CD4-positive, alpha-beta T cell treated with Interleukin-6 at 100 ng/mL for 8 hours (primary cell): ENCODE measurements at places on chromosomes 7 and 10.

GRCh38 chr10:120111628-120112027 lies 219.1 kb downstream of the SEC23IP start:
- no peak for DNase-seq

DNA sequence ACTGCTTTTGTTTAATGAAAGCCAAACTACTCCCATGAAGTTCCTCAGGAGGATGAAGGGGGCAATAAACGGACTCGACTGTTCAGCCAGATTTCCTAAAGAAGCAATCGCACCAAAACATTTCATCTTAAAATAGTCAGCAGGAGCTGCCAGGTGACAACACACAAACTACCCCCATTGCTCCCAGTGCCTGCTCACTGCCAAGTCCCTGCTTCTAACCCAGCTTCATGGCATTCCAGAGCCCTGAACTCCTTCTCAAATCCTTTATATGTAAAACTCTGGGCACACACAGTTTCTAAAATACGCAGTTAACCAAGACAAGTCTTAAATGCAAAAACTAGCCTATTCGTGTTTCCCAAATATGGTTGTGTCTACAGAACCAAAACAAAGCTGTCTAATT lies 110.0 kb downstream of the SORBS1 start:
- DNase-seq = no peak

- no peak for DNase-seq
Observed at GRCh38 chr10:111357859-111358258, 281.0 kb downstream of the ADRA2A start.

- no peak for DNase-seq
Observed at GRCh38 chr10:113644185-113645120, 19.4 kb downstream of the NRAP start.

- no peak for DNase-seq
Observed at GRCh38 chr7:24472093-24472492, 101.2 kb upstream of the PALS2 start.

GRCh38 chr10:73886661-73887293 lies 12.4 kb upstream of the CAMK2G start:
- no peak for DNase-seq

DNA sequence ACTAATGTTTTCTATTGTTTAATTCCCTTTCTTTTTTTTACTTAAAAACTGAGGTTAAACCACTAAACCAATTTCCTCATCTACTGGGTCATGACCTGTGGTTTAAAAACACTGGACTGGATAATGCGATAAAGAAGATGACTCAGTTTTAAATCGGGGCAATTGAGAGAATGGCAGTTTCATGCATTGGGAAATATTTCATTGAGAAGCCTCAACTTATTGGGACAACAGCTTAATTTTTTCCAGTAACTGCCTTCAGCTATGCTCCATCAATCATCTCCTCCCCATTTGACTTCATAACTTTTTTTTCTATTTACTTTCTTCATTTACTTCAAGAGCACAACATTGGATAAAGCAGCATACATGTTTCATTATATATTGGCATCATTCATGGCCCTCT lies 61.8 kb upstream of the MET start:
- DNase-seq = no peak

DNA sequence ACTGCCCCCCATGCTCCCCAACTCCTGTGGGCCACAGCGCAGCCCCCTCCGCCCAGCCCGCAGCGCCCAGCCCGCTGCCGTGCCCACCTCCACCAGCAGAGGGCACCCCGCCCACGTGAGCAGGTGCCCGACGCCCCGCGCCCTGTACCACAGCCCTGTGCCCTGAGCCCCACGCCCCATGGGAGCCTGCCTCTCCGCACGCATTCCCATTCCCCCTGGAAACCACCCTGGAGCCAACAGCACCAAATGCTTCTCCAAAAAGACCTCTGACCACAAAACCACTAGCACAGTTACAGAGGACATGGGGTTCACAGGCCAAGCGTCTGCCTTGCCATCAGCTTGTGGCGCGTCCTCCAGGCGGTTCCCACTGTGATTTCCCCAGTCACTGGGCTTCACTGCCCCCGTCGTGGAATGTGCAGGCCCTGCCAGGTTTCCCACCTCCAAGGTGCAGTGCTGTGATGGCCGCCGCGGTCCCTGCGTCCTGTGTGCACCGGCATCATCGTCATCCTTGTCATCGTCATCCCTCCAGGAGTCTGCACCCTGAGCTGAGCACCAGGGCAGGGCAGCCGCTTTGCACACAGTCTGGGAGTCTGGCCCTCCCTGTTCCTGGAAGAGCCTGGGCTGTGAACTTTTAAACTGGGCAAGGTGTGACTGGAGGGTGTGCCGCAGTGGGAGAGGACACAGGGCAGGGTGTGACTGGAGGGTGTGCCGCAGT lies 61.7 kb downstream of the PWWP2B start:
- peak; percentile 48 for DNase-seq

DNA sequence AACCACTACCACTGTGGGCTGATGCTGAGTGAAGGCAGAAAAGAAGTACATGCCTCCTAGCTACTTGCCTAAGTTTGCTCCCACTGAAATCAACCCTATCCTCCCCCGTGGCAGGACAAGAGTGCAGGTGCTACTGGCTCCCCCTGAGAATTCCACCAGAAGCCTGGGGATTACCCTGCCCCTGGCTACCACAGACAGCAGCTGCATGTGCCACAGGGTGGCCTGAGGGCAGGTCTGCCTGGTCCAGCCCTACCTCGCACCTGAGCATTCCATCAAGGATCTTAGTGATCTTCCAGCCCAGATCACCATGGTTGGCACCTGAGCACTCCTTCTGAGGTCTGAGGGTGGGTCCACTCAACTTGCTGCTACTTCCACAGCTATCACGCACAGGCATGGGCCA lies 176.4 kb upstream of the SMIM30 start:
- DNase-seq = no peak

DNA sequence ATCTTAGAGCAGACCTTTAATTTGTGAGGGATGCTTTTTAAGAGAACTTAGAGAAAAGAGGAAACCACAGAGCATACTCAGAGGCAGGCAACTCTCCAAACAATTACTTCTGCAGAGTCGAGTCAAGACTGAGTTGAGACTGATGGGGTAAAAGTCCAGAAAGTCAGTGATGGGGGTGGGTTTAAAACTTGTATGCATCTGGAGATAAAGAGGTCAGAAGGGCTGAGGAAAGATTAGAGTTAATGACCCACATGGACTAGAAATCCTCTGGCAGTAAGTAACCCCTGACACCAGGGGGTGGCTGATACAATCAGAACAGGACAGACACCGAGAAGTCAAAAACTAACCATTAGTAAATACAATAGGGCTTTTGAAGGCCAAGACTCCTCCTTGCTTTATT lies 42.4 kb upstream of the SEPTIN7 start:
- no peak for DNase-seq

DNA sequence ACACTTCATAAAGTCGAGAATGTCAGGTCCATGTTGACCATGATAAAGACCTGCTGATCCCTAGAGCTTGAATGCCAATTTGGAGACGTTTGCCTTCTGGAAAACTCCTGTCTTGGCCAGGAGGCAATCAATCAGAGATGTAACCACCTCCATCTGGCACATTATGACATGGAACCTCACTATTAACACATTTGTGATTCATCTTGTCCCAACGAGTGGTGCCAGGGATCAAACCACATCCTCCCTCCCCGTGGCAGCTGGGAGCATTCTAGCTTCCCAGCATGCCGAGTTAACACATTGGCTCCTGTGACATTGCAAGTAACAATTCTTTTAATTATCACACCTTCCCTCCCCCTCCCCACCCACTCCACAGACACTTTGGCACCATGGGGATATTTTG lies 84.0 kb upstream of the PPP1R17 start:
- no peak for DNase-seq

- no peak for DNase-seq
Observed at GRCh38 chr7:116565981-116566380, 41.1 kb downstream of the CAV1 start.
